Panc1 (cell line): ENCODE measurements at places on chromosomes 3 and 15. TPM values are rescaled to one million over a fixed set of nuclear protein-coding genes. Genes with fewer than 3 reads are reported as not detected.

DENND6A gene
- total RNA-seq, result 18.1 TPM

GOLGA8T gene
- not detected for total RNA-seq

ALDH1L1 gene
- 0.36 TPM for total RNA-seq

ACAD9 gene
- total RNA-seq, result 70.9 TPM

NR1I2 gene
- not detected for total RNA-seq

C3orf33 gene
- total RNA-seq, result 3.2 TPM

IGDCC3 gene
- 0.18 TPM for total RNA-seq

EXD1 gene
- 0.15 TPM for total RNA-seq

CCDC191 gene
- 5.6 TPM for total RNA-seq

CPNE4 gene
- not detected for total RNA-seq

PLA2G4F gene
- total RNA-seq, result not detected

TERC gene
- 6.0 TPM for total RNA-seq

SPRED1 gene
- 29.6 TPM for total RNA-seq

OIP5 gene
- total RNA-seq, result 26.7 TPM

PXK gene
- 14.2 TPM for total RNA-seq

GOLGA8G gene
- not detected for total RNA-seq

DTWD1 gene
- 19.8 TPM for total RNA-seq

KNL1 gene
- total RNA-seq, result 28.9 TPM

ZKSCAN7 gene
- total RNA-seq, result not detected

FMN1 gene
- 3.9 TPM for total RNA-seq

CAMKV gene
- 0.85 TPM for total RNA-seq

ASB7 gene
- total RNA-seq, result 18.1 TPM

PLSCR1 gene
- 52.7 TPM for total RNA-seq

UBA7 gene
- total RNA-seq, result 12.5 TPM

LRRC28 gene
- total RNA-seq, result 39.3 TPM

TRPM1 gene
- total RNA-seq, result not detected

RBM5 gene
- total RNA-seq, result 86.6 TPM

ULK4 gene
- 14.3 TPM for total RNA-seq

ROBO2 gene
- total RNA-seq, result 1.3 TPM

GOLGA6L4 gene
- 2.7 TPM for total RNA-seq

MAGEL2 gene
- not detected for total RNA-seq

PPP2R3A gene
- total RNA-seq, result 8.1 TPM

INSYN1 gene
- 2.6 TPM for total RNA-seq

BCHE gene
- 1.5 TPM for total RNA-seq

C3orf52 gene
- total RNA-seq, result 12.6 TPM
